NB4 (cell line): ENCODE measurements at places on chromosomes 2 and 18.

GRCh38 chr2:66439812-66440542, 5.1 kb downstream of the MEIS1 start:
- no peak for DNase-seq

DNA sequence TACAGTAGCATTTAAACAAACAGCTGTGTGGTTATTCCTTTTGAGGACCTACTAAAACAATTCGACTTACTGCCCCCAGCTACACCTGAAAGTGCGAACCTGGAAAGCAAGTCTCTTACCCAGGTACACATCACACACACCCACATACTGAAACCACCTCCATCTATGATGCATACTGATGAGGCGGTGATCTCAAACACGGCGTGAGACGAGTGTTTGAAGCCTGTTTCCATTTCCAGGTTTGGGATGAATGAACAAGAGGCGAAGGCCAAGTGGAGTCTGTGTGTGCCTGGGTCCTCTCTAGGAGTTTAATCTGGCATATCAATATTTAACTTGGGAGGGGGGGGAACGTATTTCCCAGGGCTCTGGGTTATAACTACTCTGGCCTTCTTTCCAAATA, 1.6 kb downstream of the TMEM185B start:
- no peak for DNase-seq

- DNase-seq, result no peak
These were observed 126.6 kb upstream of the KYNU start for GRCh38 chr2:142750858-142751257.

GRCh38 chr2:192373754-192374153, 179.0 kb upstream of the TMEFF2 start:
- DNase-seq, result no peak

DNA sequence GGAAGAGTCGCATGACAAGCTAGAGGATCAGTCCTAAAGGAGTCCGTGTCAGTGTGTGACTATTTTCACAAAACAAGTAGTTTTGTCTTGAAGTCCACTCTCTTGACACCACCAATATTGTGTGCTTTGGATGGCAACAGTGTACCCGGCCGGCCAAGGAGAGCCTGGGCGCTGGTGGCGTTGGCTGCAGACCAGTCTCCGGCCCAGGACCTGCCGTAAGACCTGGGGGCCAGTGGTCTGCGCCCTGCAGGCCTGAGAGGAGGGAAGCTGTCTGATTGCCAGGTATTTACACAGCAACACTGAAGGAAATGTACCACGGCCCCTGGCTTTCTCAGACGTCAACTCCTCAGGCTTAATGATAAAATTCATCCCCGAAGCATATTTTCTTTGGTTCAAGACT, 472.4 kb upstream of the SALL3 start:
- no peak for DNase-seq

- no peak for DNase-seq
These were observed 44.3 kb upstream of the CABYR start for GRCh38 chr18:24094561-24094960.

- DNase-seq, result no peak
These were observed 256.5 kb upstream of the SALL3 start for GRCh38 chr18:78722929-78723710.

- DNase-seq, result peak; percentile 36
These were observed 346.7 kb downstream of the RAD51AP2 start for GRCh38 chr2:17171446-17172049.

- no peak for DNase-seq
These were observed 17.6 kb downstream of the MXD1 start for GRCh38 chr2:69932596-69932922.

GRCh38 chr2:64018701-64019082, 536 bp downstream of the VPS54 start:
- peak; percentile 72 for DNase-seq

- no peak for DNase-seq
These were observed 269.2 kb downstream of the CCDC102B start for GRCh38 chr18:69067048-69067447.

DNA sequence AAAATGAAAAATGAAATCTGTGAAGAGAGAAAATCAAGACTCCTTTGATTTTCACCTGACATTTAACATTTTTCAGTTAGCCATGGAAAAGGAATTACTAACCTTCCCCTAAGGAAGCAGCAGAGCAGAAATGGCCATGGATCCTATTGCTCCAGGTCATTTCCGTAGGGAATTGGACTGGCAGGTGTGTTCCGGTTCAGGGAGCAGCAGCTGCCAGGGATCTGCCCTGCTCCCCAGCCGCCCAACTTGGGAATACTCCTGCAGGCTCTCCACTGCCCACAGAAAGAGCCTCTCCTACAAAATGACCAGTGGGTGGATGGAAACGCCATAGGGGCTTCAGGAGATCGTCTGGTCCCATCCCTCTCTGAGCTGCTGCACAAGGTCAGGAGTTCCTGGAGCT, 86.0 kb upstream of the MAPK4 start:
- no peak for DNase-seq

- DNase-seq, result no peak
These were observed 1.0 kb upstream of the MAP4K4 start for GRCh38 chr2:101696272-101697123.

DNA sequence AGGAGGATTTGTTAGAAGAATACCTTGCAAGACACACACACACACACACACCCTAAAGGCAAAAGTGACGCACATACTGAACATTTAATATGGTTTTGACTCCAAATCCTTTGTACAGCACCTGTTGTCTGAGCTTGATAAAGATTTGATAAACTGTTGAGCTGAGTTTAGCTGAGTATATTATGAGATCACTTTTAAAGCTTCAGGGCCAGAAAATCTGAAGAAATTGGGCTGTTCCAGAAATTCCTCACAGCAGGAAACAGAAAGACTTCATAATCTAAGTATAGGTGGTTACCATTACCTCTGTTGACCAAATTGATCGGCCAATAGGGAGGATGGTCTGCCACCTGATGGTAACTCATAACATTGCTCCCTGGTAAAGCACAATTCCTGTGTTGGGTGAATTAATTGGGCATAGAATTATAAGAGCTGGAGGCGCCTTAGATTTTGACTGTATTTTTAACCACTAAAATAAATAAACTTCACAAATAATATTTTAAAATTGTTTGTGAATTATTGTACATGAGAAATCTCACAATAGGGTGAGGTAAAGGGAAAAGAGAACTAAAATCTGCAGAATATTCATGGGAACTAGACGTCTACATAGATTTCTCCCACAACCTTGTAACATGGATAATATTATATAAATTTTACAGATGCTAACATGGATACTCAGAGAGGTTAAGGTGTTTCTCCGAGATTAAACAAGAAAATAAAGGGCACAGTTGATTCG, 21.8 kb upstream of the RPIA start:
- DNase-seq, result peak; percentile 41

- peak; percentile 54 for DNase-seq
These were observed 1377.9 kb downstream of the RPIA start for GRCh38 chr2:90069290-90069894.

GRCh38 chr18:70188113-70188512, 17.4 kb downstream of the RTTN start:
- no peak for DNase-seq

DNA sequence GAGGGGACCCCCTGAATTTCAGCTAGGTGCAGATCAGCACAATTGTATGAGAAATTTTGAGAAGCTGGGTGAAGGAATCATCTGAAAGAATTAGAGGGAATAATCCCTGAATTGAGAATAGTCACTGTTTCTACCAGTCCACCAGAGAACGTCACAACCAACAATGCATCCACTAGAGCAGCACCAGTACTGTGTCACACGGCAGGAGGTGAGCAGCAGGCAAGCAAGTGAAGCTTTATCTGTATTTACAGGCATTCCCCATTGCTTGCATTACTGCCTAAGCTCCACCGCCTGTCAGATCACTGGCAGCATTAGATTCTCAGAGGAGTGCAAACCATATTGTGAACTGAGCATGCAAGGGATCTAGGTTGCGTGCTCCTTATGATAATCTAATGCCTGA, 40.7 kb downstream of the GDF7 start:
- no peak for DNase-seq

DNA sequence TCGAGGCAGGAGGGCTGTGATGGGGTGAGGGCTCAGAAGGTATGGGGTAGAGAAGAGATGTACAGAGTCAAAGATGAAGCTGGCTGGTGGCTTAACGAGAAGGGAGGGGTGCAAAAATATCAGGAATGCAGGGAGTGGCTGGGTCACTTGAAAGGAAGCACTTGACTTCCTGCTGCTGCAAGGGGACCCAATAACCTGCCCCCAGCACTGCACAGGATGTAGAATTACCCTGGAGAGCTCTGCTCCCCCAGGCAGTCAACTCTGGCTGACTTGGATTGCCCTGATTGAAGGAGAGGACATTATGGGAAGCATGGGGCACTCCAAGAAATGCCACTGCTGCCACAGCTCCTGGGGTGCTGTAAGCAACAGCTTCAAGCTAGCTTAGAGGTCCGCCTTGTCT, 41.8 kb downstream of the CFAP221 start:
- DNase-seq, result no peak

GRCh38 chr2:102278720-102279390, 32.5 kb upstream of the IL1RL1 start:
- peak; percentile 43 for DNase-seq

- DNase-seq, result no peak
These were observed 577.7 kb downstream of the CNTNAP5 start for GRCh38 chr2:124602759-124603158.

DNA sequence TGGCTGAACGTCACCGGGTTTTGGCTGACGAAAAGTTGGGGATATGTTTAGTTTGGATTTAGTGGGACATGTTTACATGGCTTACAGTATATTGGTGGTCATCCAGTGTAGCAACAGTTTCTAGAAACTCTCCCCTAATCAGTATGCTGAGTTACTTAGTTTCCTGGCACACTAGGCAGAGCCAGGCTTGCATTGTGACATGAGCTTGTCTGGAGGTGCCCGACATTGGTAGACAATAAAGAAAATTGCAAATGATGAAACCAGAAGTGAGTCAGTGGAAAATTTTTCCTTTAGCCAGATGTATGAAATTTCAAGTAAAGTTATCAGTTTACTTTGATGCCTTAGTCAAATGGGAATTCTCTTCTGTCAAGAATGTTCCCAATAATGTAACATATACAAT, 276.1 kb downstream of the RDH14 start:
- no peak for DNase-seq
